Fibroblast of skin of abdomen (primary cell): ENCODE measurements at places on chromosomes 11 and 22.

DNA sequence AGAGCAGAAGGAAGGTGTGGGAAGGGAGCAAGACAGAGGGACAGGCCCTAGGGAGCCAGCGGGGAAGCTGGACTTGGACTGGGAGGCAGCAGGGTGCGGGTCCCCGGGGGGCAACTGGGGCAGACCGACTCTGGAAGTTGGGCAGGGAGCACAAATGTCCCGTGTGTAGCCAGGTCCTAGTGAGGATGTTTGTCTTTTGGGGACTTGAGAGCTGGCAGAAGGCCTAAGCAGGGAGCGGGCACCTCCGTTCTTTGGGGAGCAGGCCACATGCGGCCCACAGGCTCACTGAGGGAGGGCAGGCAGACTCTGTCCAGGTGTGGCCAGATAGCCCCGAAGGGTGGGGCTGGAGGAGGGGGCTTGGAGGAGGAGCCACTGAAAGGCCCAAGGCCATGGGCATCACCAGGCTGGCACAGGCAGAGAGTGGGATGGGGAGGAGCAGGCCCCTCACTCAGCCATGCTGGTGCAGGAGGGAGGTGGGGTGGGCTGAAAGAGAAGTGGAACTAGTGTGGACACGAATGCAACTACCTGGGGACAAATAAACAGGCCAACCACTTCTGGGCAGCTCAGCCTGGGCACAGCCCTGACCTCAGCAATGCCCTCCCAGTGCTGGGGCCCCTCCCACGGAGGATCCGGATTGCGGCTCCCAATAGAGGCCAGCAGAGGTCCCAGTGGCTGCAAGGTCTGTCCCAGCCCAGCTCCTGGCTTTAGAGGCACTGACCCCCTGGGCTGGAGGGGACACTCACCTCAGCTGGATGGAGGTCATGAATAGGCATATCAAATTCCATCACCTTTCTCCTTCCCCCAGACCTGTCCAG lies 1.3 kb upstream of the SCARF2 start:
- DNase-seq: no peak

- DNase-seq: peak; percentile 85
Observed at GRCh38 chr11:132032555-132032954, 662.1 kb downstream of the NTM start.

DNA sequence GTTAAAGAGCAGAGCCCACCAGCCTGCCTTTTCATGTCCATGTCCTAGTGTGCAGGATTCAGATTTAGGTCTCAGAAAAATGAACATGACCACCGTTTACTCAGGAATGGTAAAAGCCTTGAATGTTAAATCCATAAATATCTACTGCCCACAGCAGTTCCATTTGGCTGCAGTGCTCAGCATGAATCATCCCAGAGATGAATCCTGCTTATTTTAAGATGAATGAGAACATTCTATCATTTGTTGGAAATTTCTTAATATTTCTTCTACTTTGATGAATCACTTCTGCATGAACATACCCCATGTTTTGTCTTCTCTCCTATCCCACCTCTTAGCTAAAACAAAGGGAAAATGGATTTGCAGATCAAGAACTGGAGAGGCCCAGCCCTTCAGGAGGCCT lies 47.5 kb upstream of the AQP11 start:
- DNase-seq: peak; percentile 72

DNA sequence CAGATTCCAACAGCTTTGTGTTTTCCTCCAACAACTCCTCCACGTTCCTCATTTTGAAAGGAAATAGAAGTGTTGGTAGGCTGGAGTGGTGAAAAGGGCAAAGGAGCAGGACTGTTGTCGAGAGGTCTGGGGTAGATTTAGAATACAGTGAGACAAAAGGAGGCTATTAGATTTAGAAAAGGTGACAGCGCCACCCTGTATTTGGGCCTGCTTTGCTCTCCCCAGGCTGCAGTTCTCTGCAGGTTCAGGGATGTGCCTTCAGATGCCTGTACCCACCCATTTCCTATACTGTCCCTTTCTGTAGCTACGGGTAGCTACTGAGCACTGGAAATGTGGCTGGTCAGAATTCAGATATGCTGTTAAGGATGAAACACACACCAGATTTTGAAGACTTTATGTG lies 20.8 kb downstream of the MMP13 start:
- DNase-seq: no peak

DNA sequence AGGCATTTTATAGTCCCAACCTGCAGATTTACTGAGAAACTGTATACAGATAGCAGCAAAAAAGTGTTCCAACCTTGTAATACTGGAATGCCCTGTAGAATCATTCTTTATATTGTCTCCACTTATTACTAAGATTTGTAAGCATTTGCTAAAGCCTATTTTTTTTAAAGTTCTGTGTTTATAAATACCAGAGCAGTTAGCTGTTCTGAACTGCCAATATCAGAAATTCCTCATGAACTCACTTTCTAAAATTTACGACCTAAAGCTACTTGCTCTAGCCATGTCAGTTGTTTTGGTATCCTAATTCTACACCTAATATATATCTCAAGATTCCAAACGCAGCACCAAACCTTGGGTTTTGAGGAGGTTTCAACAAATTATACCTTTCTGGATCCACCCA lies 103.2 kb downstream of the C11orf65 start:
- DNase-seq: peak; percentile 66

- DNase-seq: no peak
Observed at GRCh38 chr11:76947190-76947589, 86.5 kb downstream of the ACER3 start.

- DNase-seq: no peak
Observed at GRCh38 chr22:29151316-29151715, 54.4 kb upstream of the EMID1 start.

- DNase-seq: no peak
Observed at GRCh38 chr22:48021991-48022401, 1259.5 kb downstream of the TBC1D22A start.

DNA sequence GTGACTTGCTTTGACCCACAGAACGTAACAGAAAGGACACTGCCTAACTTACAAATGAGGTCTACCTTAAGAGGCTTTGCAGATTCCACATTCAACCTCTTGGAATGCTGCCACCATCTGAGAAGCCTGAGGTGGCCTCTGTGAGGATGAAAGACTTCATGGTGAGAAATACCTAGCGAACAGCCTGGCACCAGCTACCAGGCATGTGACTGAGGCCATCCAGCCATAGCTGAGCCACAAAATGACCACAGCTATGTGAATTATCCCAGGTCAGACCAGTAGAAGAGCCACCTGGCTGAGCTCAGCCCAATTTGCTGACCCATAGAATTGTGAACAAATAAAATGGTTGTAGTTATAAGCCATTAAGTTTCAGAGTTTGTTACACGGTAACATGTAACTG lies 37.5 kb downstream of the PPARA start:
- no peak for DNase-seq

- no peak for DNase-seq
Observed at GRCh38 chr11:121499405-121499804, 46.6 kb upstream of the SORL1-AS1 start.

- DNase-seq: peak; percentile 72
Observed at GRCh38 chr22:36144886-36145541, 15.5 kb downstream of the APOL3 start.

DNA sequence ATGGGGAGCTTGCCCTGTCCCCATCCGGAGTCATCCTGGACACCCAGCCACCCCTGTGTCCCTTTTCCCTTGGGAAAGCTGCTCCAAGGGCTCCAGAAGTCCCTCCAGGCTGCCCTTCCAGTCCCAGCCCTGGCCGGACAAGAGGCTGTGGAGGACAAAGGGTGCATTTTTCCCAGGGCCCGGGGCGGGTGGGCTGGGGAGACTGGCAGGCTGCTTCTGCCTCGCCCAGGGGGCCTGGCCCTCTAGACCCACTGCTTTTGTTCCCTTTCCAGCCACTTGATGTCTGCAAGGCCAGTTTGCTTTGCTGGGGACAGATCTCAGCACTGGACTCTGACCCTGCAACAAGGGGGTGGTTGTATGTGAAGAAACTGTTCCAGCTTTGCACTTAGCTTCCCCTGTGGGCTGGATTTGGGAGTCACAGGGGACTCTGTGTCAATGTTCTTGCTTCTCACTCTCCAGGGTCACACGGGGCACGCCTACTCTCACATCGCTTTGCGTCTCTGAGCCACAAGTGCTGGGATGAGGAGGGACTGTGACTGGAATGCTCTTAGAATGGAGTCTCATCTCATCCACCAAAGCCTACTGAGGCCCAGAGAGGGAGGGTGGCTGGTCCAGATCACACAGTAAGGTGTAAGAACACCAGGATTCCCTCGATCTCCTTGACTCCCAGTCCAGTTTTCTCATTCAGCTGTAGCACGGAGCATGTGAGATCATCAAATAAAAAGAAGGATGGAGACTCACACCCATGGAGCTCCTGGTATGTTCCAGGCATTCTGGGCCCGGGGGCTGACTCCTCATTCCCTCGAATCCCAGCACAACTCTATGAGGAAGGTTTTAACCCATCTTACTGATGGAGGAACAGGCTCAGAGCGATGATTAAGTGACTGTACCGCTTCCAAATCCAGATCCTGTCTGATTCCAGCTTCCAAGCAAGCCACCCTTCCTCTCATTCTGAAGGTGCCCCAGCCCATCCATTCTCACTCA lies 59.9 kb downstream of the FBXO7 start:
- peak; percentile 53 for DNase-seq

GRCh38 chr11:2308713-2309112 lies 6.9 kb downstream of the TSPAN32 start:
- no peak for DNase-seq

DNA sequence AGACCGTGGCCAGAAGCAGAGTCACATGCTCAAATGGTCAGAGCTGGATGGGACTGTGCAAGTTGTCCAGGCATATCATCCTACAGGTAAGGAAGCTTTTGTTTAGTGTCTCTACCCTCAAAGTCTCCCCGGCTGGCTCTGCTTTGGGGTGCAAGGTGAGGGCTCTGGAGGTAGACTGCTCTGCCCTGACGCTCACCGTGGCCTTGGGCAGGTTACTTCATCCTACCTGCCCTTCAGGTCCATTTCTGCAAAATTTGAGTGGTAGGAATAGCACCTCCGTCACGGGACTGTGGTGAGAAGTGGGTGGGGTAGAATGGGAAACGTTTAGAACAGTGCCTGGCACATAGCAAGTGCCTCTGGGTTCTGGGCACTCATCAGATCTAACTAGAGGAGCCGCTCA lies 42.2 kb downstream of the NAT10 start:
- no peak for DNase-seq

DNA sequence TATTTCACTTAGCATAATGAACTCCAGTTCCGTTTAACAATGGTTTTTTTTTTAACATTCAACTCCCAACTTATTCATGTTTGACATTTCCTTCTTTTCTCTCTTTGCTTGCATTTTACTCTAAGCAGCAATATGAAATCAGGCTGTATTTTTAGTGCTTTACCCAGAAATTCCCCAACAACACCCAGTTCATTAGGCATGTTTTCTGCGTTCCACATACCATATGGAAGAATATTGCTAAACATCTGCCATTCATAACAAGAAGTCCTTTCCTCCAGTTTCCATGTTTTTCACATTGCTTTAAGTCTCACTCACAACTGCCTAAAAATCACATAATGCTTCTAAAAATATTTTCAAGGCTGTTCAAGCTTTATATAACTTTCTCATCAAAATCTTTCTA lies 45.8 kb downstream of the PLAAT5 start:
- no peak for DNase-seq

- no peak for DNase-seq
Observed at GRCh38 chr11:11624204-11624603, 2.4 kb upstream of the GALNT18 start.

- DNase-seq: no peak
Observed at GRCh38 chr22:24181996-24182899, 961 bp downstream of the SUSD2 start.

DNA sequence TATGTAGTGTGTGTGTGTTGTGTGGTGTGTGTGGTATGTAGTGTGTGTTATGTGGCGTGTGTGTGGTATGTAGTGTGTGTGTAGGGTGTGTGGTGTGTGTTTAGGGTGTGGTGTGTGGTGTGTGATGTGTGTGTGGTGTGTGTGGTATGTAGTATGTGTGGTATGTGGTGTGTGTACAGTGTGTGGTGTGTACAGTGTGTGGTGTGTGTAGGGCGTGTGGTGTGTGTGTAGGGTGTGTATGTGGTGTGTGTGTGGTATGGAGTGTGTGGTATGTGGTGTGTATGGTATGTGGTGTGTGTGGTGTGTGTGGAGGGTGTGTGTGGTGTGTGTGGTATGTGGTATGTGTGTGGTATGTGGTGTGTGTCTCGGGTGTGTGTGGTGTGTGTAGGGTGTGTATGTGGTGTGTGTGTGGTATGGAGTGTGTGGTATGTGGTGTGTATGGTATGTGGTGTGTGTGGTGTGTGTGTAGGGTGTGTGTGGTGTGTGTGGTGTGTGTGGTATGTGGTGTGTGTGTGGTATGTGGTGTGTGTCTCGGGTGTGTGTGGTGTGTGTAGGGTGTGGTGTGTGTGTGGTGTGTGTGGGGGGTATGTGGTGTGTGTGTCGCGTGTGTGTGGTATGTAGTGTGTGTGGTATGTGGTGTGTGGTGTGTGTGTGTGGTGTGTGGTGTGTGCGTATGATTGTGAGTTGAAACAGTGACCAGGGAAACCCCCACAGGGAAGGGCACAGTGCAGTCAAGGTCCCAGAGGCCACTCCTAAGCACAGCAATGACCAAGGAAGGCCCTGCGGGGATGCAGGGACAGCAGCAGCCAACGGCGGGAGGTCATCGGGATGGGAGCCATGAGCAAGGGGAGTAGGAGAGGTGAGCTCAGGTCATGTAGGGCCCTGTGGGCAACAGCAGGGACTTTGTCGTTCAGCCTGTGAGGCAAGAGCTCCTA lies 2.9 kb upstream of the PPP6R2 start:
- peak; percentile 36 for DNase-seq

DNA sequence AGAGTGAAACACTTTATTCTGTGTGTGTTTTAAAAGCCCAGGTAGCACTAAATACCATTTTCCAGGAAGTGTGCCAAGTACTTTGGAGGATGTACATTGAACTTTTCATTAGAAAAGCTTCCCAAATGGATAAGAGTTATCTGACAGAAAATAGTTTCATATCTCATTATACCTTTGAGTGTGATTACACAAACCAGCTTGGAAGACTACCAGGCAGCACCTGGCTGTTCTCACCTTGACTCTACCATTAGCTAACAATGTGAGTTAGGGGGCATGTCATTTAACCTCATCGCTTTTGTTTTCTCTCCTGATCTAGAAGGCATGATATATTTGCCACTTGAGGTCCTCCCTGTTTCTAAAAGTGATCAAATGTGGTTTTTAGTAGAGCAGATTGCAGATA lies 50.2 kb downstream of the GRM5 start:
- DNase-seq: no peak

- DNase-seq: no peak
Observed at GRCh38 chr11:86615487-86615886, 56.9 kb downstream of the ME3 start.

DNA sequence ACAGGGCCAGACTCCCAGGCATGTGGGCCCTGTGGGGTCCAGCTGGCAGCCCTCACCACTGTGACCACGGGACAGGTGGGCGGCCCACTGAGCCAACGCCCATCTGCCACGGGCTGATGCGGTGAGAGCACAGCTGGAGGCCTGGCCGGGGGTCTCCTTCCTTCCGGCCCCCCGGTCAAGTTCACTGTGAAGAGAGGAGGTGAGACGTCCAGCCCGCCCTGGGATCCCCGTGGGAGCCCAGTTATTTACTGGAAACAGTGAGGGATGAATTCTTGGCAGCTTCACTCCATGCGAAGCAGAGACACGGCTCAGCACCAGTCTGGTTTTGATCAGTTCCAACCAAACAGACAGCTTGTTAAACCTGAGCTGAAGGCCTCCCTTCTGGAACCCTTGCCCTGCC lies 38.7 kb downstream of the WNT11 start:
- DNase-seq: peak; percentile 28
